ENCODE measurements at places on chromosomes 3 and 15. TPM values are rescaled to one million over a fixed set of nuclear protein-coding genes. Genes with fewer than 3 reads are reported as not detected.

Gene GNL3
- total RNA-seq, result 112 TPM

Gene FBXO45
- total RNA-seq, result 7.0 TPM

Gene DYNC1LI1
- total RNA-seq, result 38.9 TPM

Gene HRG
- total RNA-seq, result not detected

Gene GPR149
- not detected for total RNA-seq

Gene CYP1A1
- 3.1 TPM for total RNA-seq

Gene GASK1A
- total RNA-seq, result not detected

Gene DPH6
- total RNA-seq, result 13.4 TPM

Gene P2RY14
- not detected for total RNA-seq

Gene STRA6
- 62.5 TPM for total RNA-seq

Gene SERPINI2
- total RNA-seq, result not detected

Gene VWA5B2
- total RNA-seq, result 0.38 TPM

All from A549 treated with DMSO at 1 μM for 4 hours (cell line).